Epithelial cell of proximal tubule (primary cell): ENCODE measurements at places on chromosomes 7 and 10.

- no peak for DNase-seq
Measured at GRCh38 chr7:38310591-38311101, 37.2 kb upstream of the TARP start.

- DNase-seq, result no peak
Measured at GRCh38 chr10:44970812-44971395, 7.7 kb downstream of the DEPP1 start.

DNA sequence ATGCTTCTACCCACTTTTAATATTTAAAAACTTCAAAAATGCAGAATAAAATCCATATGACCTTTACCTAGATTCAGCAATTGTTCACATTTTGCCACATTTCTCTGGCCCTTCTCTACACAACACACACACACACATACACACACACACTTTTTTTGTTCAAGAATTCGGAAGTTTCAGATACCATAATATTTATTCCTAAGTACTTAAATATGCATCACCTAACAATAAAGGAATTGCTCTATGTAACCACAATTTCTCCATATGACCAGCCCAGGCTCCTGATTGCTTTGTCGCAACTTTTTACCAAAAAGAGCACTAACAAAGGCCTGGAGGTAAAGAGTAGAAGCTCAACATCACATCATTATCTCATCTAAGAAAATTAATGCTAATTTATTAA lies 106.6 kb downstream of the FAS start:
- no peak for DNase-seq

DNA sequence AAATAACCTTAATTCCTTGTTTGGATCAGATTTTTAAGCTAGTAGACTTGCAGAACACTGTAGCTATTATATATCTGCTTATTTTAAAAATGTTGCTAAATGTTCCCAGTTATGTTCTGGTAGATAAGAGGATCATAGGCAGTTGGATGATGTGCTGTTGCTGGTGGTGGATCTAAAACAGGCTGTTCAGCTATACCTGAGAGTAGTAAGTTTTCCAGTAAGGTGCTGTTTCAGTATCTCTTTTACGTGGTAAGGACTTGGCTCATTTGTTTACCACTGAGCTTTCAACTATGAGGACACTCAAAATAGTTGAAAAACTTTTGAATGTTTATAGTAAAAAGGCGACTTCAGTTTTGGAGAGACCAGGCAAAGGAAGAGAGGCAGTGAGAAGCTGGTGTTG lies 180.9 kb downstream of the CDK14 start:
- no peak for DNase-seq

DNA sequence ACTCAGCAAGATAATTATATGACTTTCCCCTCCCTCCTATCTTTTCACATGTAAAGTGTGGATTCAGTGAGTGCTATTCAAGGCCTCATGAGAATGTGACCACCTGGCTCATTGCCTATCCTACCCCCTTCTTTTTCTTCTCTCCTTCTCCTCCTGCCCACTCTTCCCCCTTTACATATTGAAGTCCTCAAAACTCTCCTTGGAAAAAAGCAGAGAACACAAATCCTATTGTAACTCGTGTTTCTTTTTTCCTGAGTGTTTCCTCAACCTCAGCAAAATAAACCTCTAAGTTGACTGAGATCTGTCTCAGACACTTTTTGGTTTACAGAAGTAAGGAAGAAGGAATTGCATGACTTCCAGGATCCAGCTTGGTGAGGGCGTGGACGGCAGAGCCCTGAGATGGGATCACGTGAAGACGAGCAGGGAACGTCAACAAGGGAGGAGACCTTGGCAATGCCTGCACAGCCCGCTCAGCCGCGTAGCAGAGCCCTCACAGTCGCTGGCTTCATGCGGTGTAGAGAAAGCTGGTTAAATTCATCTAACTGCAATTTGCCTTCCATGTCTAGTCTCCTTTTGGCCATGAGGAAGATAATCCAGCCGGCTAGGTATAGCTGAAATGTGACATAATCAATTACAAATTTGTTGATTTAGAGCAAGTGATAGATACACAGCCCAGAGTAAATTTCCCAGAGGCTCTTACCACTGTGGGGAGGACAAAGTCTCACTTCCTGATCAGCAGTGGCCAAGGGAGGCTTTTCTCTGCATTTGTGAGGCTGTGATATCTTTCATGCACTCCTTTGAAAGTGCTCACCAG lies 75.7 kb downstream of the LYZL2 start:
- no peak for DNase-seq
